SJSA1 (cell line): ENCODE measurements at places on chromosomes 5 and 9. TPM values are rescaled to one million over a fixed set of nuclear protein-coding genes. Genes with fewer than 3 reads are reported as not detected.

DNA sequence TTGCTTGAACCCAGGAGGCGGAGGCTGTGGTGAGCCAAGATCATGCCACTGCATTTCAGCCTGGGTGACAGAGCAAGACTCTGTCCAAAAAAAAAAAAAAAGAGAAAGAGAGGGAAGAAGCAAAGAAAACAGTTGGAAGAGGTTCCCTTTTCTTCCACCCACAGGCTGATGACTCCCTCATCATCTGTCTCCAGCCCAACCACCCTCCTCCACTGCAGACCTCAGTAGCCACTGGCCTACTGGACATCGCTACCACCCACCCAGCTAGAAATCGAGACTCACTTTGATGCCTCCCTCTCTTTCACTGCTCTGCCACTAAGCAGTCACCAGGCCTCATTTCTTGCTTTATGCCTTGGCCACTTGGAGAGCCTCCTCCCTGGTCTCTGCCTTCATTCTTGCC lies 71.2 kb downstream of the NIPSNAP3B start:
- no peak overlapping the region for H3K4me3 ChIP-seq
- no peaks in the 10 kb centered on the region; the same call in 1 of the 2 replicates for H3K36me3 ChIP-seq
- H3K27me3 ChIP-seq, result no peaks in the 10 kb centered on the region
- H3K27ac ChIP-seq, result no peak overlapping the region
- H3K4me1 ChIP-seq, result peaks cover 35% of the 10 kb centered on the region

GRCh38 chr9:136192289-136193126 lies 12.4 kb downstream of the LHX3 start:
- no peak overlapping the region for H3K4me3 ChIP-seq
- H3K27ac ChIP-seq, result no peak overlapping the region
- H3K36me3 ChIP-seq, result no peaks in the 10 kb centered on the region
- no peaks in the 10 kb centered on the region for H3K4me1 ChIP-seq

GRCh38 chr5:6889030-6889429 lies 175.8 kb downstream of the TENT4A start:
- H3K27ac ChIP-seq, result no peak overlapping the region
- no peaks in the 10 kb centered on the region for H3K36me3 ChIP-seq
- DNase-seq, result no peak
- H3K27me3 ChIP-seq, result no peaks in the 10 kb centered on the region
- H3K4me3 ChIP-seq, result no peak overlapping the region

Gene HBEGF
- total RNA-seq, result 44.2 and 46.9 TPM in 2 replicates

Gene SHB
- total RNA-seq, result 12.1 and 19.3 TPM in 2 replicates
